Transverse colon (tissue), 4 donors: ENCODE measurements at places on chromosomes 12 and 14.

DNA sequence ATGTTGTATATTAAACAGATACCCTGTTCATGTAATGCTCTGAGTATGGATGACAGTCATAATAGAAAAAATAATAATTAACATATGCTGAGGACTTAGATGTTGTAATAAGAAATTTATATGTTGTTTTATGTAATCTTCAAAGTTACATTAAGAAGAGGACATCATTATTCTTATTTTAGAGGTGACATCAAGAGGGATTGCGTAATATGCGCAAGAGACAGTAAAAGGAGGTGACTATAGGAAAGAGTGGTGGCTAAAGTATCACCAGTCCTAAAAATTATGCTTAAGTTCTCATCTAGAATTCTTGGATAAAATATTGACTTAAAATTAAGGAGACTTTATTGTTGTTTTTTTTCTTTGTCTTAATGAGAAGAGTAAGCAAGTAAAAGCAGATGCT lies 323.9 kb downstream of the KCNC2 start:
- no peaks in the 10 kb centered on the region for H3K4me1 ChIP-seq
- H3K36me3 ChIP-seq: no peaks in the 10 kb centered on the region
- no peak overlapping the region for H3K27ac ChIP-seq
- H3K27me3 ChIP-seq: no peaks in the 10 kb centered on the region
- H3K4me3 ChIP-seq: no peak overlapping the region

DNA sequence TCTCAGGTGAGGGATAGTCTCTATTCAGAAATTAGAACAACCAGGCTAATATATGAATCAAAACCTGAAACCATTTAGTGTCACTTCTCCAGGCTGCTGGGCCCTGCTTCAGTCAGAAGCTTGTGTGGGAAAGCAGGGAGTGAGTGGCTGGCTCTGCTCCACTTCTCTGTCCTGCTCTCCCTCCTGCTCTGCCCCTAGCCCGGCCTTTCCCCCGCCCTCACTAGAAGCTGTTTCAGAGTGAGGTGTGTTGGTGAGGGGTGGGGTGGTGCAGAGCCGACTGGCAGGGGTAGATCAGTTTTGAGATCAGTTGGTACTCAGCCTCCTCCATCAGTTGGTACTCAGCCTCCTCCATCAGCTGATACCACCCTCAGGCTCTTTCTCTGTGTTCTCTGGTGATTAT lies 7.0 kb upstream of the PPP1R1A start:
- no peak overlapping the region for H3K27ac ChIP-seq
- no peaks in the 10 kb centered on the region for H3K36me3 ChIP-seq
- no peaks in the 10 kb centered on the region for H3K27me3 ChIP-seq

GRCh38 chr14:24332268-24332993 lies 2.4 kb downstream of the ADCY4 start:
- H3K27ac ChIP-seq: peak overlapping the region; percentile 24
- H3K27me3 ChIP-seq: peaks cover 28% of the 10 kb centered on the region
- H3K4me1 ChIP-seq: peaks cover 34% of the 10 kb centered on the region
- no peak overlapping the region for H3K4me3 ChIP-seq

- no peaks in the 10 kb centered on the region for H3K4me1 ChIP-seq
- H3K27me3 ChIP-seq: peaks cover 7% of the 10 kb centered on the region
- H3K27ac ChIP-seq: no peak overlapping the region
- no peak overlapping the region for H3K4me3 ChIP-seq
- no peak for DNase-seq
Observed at GRCh38 chr14:100629696-100630095, 42.5 kb upstream of the BEGAIN start.

- H3K4me1 ChIP-seq: peaks cover 3% of the 10 kb centered on the region
- H3K4me3 ChIP-seq: no peak overlapping the region
- no peak for DNase-seq
Observed at GRCh38 chr12:107130830-107131611, 37.7 kb upstream of the CRY1 start.

DNA sequence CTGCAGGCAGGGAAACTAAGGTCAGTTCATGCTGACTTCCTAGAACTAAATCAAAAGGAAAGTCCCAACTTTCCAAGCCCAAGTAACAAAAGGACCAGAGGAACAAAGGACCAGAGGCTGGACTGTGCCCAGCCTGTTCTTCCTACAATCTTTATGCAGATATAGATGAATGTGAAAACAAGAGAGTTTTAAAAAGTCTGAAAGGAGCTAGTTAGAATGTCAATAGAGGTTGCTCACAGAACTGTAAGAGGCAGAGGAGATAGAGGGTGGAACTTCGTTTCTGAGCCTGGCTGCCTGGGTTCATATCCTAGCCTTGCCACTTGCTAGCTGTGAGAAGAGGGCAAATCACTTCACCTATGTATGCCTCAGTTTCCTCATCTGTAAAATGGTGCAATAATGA lies 30.0 kb upstream of the CCDC63 start:
- no peaks in the 10 kb centered on the region for H3K36me3 ChIP-seq
- no peak for DNase-seq
- H3K27me3 ChIP-seq: no peaks in the 10 kb centered on the region
- no peak overlapping the region for H3K27ac ChIP-seq
- no peaks in the 10 kb centered on the region for H3K4me1 ChIP-seq

- H3K4me3 ChIP-seq: no peak overlapping the region
- DNase-seq: peak; percentile 61
- H3K27ac ChIP-seq: peak overlapping the region; percentile 76
- H3K36me3 ChIP-seq: no peaks in the 10 kb centered on the region
- H3K27me3 ChIP-seq: peaks cover 67% of the 10 kb centered on the region
Observed at GRCh38 chr12:132327336-132328171, 1.8 kb downstream of the GALNT9 start.
